Activated T-cell treated with anti-CD3 and anti-CD28 coated beads, Interleukin-2, amount 50 U/mL, for 1 hour (primary cell): ENCODE measurements at places on chromosomes 11 and 22.
A peak's percentile ranks its signal among the peaks of the same experiment; 100 is the strongest.

DNA sequence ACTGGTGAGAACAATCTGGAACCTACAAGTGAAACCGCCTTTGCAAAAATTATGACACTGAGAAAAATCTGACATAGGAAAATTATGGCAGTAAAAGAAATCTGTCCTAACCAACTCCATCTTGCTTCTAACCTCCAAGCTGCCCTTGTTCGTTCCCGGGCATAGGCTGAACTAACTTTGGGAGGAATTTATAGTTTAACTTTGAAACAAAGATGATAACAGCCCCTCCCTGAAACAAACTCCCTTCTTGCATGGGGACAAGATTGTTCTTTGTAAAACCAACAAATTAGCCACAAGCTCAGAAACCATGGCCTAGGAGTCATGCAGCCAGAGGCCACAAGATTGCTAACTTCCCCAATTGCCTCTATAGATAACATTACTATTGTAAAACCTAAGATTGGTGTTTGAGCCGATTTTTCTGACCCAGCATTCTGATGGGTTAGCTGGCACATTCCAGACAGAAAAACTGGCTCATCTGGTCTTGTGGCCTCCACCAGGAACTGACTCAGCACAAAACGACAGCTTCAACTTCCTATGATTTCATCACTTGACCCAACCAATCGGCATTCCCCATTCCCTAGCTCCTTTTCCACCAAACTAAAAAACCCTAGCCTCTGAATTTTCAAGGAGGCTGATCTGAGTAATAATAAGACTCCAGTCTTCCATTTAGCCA, 3.6 kb upstream of the CCDC81 start:
- DNase-seq: no peak

DNA sequence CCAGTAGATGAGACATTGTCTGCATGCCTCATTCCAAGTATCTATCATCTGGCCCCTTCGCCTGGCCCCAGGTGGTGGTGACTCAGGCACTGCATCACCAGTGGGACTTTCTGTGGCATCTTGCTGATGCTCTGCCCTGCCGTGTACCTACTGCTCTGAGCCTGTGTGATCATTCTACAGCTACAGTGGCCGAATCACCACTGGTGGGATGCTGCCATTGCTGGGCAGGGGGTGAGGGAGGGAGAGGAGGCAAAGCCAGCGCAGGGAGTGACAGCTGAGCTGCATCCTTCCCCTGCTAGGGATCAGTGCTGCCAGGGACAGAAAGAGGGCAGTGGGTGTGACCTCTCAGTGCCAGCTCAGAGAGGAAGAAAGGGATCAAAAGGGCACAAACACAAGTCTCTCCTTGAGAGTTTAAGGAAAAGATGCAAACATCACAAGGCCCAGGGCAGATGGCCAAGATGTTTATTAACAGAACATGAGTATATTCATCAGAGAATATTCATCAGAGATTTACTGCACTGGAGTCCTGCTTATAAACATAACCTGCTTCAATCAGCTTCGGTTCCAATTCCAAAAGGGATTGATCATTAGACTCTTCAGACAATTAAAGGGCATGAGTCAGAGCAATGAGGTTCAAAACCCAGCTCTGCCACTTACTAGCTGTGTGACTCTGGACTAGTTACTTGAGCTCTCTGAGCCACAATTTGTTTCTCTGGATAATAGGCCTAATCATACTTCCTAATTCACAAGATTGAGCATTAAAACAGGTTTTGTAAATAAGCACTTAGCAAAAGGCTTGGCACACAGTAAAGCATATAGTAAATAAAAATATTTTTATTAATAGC, 109.8 kb downstream of the NAT10 start:
- DNase-seq: peak; percentile 23

- DNase-seq: no peak
Observed at GRCh38 chr22:19791243-19791642, 30.7 kb downstream of the TBX1 start.

GRCh38 chr22:19875061-19875530, 20.4 kb upstream of the GNB1L start:
- DNase-seq: no peak

GRCh38 chr11:92642177-92642931, 327.1 kb upstream of the MTNR1B start:
- no peak for DNase-seq

- DNase-seq: no peak
Observed at GRCh38 chr22:36734171-36735058, 30.9 kb upstream of the CACNG2 start.

- no peak for DNase-seq
Observed at GRCh38 chr11:98710986-98711385, 309.8 kb upstream of the CNTN5 start.

- no peak for DNase-seq
Observed at GRCh38 chr11:123188508-123189165, 6.4 kb downstream of the CLMP start.

DNA sequence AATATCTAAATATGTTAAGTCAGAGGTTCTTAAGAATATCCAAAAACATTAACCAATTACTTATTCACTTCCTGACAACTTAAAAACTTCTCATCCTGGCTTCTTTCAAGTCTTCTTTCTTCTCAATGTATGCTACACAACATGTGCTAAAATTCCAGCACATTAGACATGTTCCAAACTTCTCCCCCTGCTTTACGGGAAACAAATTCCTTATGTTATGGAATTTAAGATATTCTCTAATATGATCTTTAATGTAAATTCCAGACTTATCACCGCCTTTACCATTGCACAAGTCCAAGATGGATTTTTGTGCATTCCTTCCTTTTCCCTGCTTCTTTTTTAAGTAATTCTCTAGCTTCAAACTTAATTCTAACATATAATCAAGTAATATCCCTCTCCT, 964.5 kb upstream of the CHORDC1 start:
- DNase-seq: no peak

GRCh38 chr11:1840780-1841480, 2.1 kb downstream of the TNNI2 start:
- DNase-seq: no peak

GRCh38 chr11:69731110-69731509, 27.3 kb upstream of the FGF19 start:
- no peak for DNase-seq

GRCh38 chr11:74371269-74372052, 26.8 kb downstream of the PGM2L1 start:
- no peak for DNase-seq

GRCh38 chr11:70161043-70161625, 42.0 kb upstream of the FADD start:
- no peak for DNase-seq

- no peak for DNase-seq
Observed at GRCh38 chr11:95675585-95675984, 114.0 kb downstream of the FAM76B start.

DNA sequence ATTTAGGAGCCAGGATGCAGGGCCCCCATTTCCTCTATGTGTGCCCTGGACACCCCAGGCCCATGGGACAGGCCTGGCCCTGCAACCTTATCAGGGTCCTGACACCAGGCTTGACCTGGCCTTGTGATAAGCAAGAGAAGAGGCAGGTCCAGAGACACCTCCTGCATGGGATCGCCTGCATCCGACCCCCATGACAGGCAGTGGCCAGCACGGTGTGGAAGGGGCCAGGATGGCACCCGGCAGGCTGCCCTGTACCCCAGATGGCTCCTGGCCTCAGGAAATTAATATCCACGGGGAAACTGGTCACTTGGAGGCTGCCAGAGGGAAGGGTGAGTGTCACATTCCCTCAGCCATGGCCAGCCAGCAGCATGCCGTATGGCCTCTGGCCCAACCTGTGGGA, 6.8 kb downstream of the KRTAP5-9 start:
- no peak for DNase-seq

DNA sequence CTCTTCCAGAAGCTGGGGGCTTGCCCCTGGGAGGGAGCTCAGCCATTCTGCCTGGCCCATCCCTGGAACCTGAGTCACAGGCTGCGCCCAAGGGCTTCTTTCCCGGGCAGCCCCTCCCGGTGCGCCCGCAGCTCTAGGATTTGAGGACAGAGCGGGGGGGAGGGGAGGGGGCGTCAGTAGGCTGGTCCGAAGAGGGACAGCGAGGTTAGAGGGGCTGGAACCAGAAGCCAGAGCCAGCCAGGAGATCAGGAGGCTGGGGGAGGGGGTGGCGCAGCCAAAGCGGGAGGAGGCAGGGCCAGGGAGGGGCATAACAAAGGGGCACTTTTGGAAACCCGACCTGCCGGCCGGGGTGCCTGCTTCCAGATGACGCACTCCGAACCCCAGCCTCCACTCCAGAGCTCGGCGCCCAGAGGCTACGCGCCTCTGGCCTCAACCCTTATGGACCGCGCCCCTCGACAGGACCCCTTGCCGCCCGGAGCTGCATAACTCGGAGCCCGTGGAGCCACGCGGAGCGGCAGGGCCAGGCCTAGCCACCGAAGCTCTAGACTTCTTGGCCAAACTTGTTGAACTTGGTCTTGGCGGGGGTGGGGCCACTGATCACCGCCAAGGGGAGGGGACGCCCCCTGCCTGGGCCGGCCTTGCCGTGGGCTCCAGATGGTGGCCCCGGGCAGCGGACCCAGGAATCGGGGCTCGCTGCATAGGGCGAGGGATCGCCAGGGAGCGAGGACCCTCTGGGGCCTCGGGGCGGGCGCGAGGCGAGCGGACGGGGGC, 744 bp downstream of the PACSIN3 start:
- DNase-seq: no peak

DNA sequence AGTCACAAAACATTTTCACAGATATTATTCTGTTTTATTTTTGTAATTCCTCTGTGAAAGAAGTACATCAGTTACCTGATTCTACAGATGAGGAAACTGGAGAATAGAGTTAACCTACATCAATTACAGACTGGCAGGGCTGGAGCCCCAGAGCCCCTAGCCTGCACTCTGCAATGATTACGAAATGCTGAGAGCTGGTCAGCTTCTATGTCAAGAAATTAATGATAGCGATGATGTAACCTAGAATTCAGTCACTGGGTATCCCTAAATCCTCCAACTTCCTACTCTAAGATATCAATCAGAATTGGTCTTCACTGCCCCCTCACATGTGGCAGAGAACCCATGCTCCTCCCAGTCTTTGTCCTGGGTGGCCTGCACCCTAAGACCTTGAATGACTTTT, 273.5 kb upstream of the PLET1 start:
- DNase-seq: no peak

- no peak for DNase-seq
Observed at GRCh38 chr11:70775386-70776075, 377.2 kb downstream of the CTTN start.

DNA sequence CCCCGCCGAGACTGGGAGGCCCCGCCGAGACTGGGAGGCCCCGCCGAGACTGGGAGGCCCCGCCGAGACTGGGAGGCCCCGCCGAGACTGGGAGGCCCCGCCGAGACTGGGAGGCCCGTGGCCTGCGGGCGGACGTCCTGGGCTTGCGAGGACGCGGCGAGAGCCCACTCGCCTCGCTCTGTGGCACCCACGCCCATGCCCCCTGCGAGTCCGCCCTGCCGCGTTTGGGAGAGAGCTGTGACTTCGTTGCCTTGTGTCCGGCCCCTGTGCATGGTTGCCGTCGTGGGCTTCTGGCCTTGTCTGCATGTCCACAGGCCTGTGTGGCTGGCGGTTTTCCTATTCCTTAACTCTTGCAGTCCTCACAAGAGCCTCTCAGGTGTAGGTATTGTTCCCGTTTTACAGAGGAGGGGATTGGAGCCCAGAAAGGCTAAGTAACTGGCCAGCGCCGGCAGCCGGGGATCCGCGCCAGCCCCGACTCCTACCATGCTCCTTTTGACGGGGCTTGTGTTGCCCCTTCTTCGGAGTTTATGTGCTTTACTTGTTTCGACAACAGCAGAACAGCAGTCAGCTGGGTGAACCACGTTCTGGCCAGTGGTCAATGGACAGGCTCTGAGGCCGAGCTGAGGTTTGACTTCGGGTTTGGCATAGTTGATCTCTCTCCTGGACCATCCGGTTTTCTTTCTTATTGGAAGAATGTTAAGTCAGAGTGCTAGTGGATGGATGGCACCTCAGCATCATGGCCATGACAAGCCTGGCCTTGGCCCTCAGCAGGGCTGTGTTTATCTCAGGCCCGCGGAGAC, 741 bp downstream of the PHRF1 start:
- DNase-seq: no peak

DNA sequence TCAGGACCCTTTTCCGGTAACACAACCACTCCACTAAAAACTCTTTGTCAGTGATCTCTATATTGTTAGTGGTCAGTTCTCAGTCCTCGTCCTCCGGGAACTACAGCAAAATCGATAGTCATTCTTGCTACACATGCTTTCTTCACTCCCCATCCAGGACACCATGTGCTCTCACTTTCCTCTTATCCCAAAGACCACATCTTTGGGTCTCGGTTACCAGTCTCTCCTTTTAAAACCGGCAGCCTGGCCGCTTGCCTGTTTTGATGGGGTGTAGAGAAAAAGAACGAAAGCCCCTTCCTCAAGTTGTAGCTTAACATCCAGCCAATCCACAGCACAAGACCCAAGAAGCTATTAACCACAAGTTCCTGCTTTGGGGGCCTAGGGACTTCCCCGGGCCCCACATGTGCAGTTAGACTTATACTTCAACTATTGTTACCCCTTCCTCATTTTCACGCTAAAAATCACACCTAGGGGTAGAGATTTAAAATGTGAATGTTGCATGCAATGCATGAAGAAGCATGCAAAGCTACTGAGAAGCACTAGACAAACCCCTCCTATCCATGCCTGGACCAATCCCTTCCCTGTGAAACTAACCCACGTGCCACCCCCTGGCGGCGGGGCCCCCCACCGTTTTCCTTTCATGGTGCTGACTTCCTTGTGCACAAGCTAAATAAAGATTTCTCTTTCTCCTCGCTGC, 1.5 kb upstream of the TOLLIP start:
- peak; percentile 71 for DNase-seq

GRCh38 chr11:108620958-108621772, 27.6 kb upstream of the EXPH5 start:
- no peak for DNase-seq

DNA sequence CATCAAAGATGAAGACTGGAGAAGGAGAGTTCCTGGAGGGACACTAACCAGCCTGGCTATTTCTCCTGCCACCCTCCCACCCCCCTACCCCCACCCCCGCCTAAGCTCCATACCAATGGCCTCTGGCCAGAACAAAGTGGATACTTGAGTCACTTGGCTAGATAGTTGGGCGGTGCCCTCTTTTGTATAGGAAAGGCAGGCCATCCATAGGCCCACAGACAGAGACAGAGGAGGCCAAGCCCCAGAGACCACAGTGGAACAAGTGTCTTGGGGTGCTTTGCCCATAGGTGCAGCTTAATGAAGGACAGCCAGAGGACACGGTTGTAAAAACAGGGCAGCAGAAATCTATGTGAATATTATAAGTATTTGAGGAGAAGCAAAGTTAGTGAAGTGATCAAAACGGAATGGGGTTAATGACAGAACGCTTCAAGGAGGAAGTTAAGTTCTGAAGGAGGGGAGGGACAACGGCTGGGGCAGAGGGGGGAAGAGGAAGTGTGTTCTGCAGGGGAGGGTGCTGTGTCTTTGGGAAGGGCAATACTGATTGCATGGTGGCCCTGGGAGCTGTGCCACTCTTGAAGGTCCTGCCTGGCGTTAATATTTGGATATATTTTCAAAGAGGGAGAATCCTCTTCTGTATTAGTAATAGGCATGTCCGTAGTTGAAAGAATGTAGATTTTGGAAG, 32.7 kb downstream of the FLI1 start:
- no peak for DNase-seq
